ENCODE measurements at places on chromosomes 3 and 15.

DNA sequence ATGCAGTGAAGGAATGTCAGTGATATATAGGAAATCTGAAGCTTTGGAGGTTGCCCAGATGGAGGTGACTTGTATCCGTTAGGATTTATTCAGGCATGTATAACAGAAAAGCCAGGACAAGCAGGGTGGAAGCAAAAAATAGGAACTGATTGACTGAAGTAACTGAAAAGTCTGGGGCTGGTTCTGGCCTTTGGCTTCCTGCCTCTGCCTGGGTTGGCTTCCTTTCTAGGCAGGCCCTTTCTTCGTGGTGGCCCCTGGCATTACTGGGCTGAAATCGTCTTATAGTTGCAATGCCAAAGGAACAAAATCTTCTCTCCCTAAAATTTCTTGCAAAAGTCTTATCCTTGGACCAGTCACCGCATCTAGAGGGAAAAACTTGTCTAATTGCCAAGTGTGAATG, 386.1 kb downstream of the PTPRG start:
- no peak for DNase-seq

- DNase-seq: no peak
These were observed 209.5 kb downstream of the MECOM start for GRCh38 chr3:169454060-169454317.

DNA sequence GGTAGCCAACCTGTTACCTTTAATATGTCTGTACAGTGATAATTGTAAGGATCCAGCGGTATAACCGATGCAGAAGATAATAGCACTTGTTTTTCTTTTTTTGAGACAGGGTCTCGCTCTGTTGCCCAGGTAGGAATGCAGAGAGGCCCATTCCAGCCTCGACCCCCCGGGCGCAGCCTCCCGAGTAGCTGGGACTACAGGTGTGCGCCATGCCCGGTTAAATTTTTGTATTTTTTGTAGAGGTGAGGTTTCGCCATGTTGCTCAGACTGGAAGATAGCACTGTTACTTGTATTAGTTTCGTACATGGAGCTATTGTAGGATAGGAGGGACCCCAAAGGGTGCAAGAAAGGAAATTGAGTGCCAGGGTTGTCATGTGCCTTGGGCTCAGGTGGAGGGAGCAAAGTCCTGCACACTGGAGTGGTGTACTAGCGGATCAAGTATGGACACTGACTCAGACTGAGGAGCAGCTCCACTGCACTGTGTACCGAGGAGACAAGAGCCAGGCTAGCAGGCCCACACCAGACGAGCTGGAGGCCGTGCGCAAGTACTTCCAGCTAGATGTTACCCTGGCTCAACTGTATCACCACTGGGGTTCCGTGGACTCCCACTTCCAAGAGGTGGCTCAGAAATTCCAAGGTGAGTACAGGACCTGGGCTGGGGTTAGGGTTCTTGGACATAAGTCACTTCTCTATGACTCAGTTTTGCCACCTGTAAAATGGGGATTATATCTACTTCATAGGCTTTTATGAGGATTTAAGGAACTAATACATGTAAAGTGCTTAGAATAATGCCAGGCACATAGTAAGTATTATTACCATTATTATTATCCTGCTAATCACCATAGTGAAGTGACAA, 1.0 kb downstream of the OGG1 start:
- no peak for DNase-seq

GRCh38 chr3:169171739-169172138, 491.8 kb downstream of the MECOM start:
- no peak for DNase-seq

GRCh38 chr3:15215996-15216395, 9.9 kb downstream of the CAPN7 start:
- no peak for DNase-seq

- no peak for DNase-seq
These were observed 10.8 kb upstream of the ZFYVE19 start for GRCh38 chr15:40796041-40796440.

DNA sequence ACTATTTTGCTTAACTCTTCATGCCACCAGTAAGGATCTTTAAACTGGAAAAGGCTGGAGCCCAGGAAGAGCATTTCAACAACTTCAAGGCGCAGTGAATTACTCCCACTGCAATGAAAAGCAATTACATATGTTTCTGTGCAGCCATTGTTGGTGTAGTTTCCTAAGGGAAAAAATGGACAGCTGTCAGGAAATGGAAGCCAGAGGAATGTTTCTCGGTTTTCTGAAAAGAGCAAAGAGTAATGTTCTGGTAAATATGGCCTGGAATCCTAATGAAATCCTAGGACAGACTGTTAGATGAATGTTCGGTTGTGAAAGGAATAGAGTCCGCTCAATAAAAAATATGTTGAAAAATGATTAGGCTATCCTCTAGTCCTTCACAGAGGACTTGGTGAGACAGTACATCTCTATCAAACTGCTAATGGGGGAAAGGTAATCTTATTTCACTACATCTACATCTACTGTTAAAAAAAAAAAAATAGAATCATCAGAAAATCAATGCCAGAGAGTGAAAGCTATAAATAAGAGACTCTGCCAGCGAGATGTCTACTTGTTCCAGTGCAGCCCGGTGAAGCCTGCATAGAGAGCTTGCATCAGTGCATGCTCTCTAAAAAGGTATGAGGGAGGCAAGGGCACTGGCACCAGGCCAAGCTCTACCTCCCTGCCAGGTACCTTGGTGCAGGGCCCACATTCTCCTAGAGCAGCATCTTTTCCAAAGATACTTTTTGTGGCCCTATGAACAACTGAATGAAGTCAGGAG, 68.2 kb upstream of the TJP1 start:
- no peak for DNase-seq

DNA sequence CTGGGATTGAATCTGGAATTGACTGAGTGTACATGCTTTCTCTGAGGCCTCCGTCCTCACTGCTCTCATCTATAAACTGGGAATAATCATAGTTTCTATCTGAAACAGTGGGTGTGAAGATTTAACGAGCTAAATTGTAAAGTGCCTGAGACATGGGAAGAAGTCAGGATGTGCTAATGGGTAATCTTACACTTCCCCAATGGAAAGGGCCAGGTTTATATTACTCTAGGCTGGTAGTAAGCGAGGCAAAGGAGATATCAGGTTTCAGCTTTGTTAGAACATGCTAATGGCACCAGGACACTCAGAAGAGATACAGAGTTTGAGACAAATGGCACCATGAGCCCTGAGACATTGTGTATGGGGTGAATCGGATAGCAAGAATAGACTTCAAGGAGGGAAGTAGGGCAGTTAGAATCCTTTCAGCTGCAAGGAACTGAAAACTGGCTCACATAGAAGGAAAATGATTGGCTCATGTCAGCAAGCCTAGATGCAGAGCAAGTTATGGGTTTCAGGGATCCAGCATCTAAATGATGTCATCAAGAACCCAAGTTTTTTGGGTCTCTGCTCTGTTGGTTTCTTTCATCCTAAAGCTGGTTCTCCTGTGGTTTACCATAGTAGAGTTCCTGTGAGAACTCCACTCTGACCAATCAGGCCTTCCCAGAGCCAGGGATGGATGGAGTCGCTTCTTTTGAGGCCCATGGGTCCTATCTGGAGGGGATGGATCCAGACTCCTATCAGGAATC, 21.8 kb downstream of the FLNB start:
- DNase-seq: no peak

GRCh38 chr3:169455472-169455871, 208.0 kb downstream of the MECOM start:
- no peak for DNase-seq

DNA sequence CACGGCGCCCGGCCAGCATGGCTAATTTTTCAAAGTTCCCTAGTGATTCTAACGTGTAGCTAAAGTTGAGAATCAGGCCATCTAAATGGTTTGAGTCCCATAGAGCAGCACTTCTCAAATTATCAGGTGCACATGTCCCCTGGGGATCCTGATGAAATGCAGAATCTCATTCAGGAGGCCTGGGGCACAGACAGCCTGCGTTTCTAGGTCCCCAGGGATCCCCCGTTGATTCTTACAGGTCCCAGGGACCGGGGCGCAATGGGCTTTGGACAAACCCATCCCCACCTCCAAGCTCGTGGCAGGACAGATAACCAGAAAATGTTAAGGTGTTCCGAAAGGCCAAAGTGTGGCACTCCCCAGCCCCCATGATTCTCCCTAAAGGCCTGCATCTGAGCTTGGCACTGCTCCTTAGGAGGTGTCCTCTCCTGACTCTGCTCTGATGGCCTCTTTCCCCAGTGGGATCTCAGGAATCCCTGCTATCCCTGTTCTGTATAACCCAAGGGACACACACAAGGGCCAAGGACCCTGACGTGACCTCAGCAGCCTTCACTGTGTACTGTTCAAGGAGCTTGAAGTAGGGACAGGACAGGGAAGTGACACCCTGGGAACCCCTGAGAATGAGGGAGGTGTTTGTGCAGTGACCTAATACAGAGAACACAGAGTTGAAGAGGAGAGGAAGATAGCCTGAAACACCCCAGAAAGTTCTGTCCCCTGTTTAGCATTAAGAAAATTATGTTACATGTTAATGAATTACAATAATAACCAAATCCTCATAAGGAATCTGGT, 8.0 kb downstream of the LRRK1 start:
- no peak for DNase-seq

GRCh38 chr3:183809270-183809669, 16.1 kb downstream of the MAP6D1 start:
- no peak for DNase-seq

GRCh38 chr3:184771301-184772127, 40.5 kb upstream of the VPS8 start:
- no peak for DNase-seq

GRCh38 chr15:65521350-65521749, 3.9 kb upstream of the DPP8 start:
- DNase-seq: no peak

DNA sequence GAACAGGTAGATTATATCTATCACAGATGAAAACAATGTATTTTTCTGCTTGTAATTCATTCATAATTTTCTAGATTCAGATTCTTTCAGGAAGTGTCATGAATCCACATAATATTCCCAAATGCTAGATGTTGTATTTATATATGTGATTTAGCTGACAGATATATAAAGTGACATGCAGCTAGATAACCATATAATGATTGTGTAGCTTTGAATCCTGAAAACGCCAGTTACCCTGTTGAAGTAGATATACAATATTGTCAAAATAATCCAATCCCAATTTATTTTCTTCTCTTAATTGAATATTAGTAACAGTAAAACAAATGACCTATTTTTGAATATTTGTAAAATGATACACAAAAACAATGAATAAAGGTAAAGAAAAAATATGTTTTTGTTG, 738.4 kb downstream of the CADM2 start:
- DNase-seq: no peak

- no peak for DNase-seq
These were observed 8.1 kb downstream of the MRPL3 start for GRCh38 chr3:131494706-131495105.

DNA sequence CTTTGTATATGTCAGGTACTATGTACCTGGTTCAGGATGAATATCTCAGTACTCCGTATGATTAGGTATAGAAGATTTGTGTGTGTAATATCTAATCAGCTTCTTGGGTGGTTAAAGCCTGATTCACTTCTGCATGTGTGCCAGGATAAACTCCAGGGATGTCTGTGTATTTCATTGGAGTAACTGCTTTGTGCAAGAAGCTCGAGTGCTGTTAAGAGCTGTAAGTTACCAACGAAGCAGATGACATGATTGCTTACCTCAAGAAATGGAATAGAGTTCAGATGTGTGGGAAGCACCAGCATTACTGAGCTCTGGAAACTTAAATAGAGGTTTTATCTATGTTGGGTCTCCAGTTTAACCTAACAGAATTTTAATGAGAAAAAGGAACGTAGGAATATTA, 23.7 kb downstream of the FAM98B start:
- no peak for DNase-seq

DNA sequence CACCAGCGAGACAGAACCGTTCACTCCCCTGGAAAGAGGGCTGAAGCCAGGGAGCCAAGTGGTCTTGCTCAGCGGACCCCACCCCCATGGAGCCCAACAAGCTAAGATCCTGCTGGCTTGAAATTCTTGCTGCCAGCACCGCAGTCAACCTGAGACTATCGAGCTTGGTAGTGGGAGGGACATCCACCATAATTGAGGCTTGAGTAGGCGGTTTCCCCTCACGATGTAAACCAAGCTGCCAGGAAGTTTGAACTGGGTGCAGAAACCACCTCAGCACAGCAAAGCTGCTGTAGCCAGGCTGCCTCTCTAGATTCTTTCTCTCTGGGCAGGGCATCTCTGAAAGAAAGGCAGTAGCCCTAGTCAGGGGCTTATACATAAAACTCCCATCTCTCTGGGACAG, 151.0 kb downstream of the MBNL1 start:
- no peak for DNase-seq

DNA sequence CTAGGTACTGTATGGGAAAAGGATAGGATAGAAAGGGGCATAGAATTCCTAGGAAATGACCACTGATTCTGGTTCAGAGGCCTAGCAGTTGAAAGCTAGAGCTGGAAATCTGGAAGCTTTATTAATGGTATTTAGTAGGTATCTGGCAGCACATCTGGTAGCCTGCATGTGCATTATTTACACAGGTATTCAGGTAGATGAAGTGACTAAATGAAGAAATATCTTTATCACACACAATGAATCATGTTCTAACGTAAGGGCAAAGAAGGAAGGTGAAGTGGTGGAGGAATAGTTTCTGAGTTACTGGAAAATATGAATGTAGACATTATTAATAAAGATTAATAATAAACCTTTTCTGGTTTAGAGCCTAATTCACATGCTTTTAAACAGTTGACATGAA, 119.9 kb downstream of the MBNL1 start:
- no peak for DNase-seq

DNA sequence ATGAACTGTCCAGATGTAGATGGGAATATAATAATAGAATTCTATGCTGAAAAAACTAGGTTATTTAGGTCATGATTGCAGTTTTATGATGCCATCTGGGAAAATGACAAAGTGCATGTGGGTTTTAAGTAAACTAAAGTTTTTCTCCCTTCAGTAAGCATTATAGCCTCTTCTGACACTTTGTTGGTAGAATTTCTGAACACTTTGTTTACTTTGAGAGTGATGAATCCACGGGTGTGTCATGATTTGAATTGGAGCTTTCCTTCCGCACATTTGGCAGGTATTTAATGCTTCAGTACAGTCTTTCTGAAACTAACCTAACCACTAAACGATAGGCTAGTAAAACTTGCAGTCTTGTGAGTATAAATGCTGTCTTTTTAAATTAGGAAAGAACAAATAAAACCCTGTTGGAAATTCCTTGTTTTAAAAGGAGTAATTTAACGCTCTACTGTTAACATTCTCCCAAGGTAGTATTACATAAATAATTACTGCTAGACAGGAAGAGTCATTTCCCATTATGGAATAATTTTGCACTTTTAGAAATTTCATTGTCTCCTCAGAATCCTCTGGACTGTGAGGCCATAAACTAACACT, 7.0 kb downstream of the FILIP1L start:
- DNase-seq: peak; percentile 28

GRCh38 chr3:186493525-186494255, 50.5 kb downstream of the CRYGS start:
- DNase-seq: no peak

DNA sequence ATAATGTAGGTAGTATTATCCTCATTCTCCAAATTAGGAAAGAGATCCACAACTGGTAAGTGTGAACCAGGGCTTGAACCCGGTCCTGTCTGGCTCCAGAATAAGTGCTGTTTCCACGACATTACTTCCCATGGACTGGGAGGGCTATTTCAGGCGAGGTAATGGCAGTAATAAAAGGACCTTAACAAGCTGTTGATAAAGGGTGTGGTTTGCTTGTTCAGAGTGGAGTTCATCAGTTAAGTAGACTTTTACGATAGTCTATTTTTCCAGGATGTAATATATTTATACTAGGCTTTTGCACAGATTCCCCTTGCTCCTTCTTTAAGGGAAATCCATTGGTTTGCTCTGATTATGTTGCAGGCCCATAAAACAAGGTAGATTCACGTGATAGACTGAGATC, 88.4 kb upstream of the TNFAIP8L3 start:
- peak; percentile 55 for DNase-seq
